ENCODE measurements at places on chromosomes 13 and 19. TPM values are rescaled to one million over a fixed set of nuclear protein-coding genes. Genes with fewer than 3 reads are reported as not detected.

GRCh38 chr13:52933547-52934210 lies 85.2 kb upstream of the PCDH8 start:
- DNase-seq = no peak

Gene ZNF134
- polyA plus RNA-seq = 7.1 TPM

DNA sequence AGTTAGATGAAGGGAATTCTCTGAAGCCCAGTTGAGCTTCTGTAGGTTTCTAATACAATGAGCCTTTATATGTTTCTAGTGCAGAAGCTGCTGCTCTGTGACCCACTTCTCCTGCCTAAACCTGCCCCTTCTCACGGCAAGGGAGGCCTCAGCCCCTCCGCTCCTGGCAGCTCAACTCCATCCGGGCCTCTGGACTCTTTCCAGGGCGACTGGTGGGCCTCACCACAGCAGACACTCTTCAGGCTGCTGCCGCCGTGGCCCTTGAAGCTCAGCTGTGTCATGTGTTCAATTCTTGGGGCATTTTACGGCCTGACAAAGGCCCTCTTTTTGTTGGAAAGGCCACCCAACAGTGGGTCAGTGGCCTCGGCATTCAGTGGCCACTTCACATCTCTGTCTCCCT lies 10.0 kb upstream of the C19orf33 start:
- DNase-seq = no peak

GRCh38 chr19:14475251-14476073 lies at the start of gene PTGER1:
PTGER1 (minus strand) TSS chr19:14475354; CDS start chr19:14474320, 1,034 bp downstream.
- DNase-seq = peak; percentile 61

Gene LPAR6
- 8.1 TPM for polyA plus RNA-seq

DNA sequence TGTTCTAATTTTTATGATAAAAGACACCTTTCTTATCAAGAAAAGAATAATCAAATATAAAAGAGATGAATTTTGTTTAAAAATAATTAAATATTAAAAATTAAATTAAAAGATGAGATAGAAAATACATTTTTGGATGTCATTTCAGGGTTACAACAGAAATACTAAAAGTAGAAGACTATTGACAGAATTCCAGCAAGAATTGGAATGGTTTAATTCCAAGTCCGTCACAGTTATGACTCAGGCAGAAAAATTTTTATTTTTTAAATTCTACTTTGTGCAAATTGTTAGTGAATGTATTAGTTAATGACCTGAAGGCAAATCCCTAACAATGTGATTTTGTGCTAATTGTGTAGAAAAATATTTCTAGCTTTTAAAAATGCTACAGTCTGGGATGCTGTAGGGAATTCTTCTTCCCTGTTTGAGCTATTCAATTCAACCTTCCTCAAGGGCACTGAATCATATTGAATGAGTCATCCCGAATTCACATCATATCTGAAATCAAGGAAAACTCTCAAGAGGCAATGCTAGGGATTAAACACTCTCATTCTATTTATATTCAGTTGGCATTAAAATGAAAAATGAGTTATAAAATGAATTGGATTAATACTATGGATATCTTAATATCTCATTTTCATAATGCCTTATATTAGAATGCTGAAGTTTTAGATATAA lies 633.5 kb upstream of the ATXN8OS start:
- no peak for DNase-seq

Gene LAIR2
- polyA plus RNA-seq = not detected

DNA sequence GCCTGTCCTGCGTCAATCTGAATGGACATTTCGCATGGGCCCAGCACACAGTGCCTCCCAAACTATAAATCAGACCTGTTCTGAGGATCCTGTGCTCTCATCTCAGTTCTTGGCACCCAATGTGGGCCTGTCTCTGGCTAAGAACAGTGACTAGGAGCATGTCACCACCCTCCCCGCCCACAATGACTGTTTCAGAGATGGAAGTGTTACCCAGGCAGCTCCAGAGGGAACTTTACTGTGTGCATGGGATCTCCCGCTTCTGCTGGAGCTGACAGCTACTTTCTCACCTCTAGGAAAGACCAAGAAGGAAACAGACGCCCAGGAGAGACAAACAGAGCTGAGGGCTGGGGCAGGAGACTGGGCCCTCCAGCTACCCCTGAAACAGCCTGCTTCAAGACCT lies 45.0 kb downstream of the KCTD15 start:
- no peak for DNase-seq

DNA sequence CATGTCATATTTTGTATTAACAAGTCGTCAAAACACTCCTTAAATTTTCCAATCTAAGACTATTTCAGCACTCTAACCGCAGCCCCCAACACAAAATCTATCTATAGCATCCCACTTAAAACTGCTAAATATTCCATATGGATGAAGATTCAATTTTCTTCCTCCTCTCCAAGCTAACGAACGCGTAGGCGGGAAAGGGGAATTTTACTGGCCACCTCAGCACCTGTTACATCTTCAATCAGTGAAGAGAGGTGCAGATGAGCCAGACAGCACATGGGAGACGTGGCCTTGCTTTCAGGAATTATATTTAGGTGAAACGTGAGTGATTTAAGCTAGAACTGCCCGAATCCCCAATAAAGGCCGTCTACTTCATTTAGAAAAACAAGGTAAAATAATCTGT lies 1.1 kb downstream of the RBM26 start:
- no peak for DNase-seq

Gene ITGBL1
- polyA plus RNA-seq = 1.6 TPM

GRCh38 chr19:53182202-53182601 lies 11.0 kb downstream of the ZNF665 start:
- no peak for DNase-seq

GRCh38 chr13:20362484-20363041 lies 130.4 kb upstream of the GJB6 start:
- DNase-seq = no peak

GRCh38 chr13:37741536-37741935 lies 128.0 kb downstream of the TRPC4 start:
- no peak for DNase-seq

Gene KLK15
- 0.07 TPM for polyA plus RNA-seq

DNA sequence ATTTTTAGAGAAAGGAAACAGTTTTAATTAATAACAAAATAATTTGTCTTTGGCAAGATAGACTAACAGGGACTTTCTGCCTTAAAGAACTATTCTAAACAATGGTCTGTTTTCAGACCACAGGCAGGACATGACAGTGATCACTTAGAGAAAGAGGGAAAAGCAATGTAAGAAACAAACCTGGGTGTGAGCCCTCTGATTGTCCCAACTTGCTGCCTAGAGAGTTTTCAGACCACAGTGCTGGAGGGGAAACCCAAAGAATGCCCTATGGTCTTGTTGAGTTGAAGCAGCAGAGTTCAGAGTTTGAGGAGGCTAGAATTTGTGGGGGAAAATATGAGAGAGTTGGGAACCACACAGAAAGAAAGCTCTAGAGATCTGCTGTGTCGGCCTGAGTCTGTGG lies 38.1 kb downstream of the DGKH start:
- DNase-seq = no peak

DNA sequence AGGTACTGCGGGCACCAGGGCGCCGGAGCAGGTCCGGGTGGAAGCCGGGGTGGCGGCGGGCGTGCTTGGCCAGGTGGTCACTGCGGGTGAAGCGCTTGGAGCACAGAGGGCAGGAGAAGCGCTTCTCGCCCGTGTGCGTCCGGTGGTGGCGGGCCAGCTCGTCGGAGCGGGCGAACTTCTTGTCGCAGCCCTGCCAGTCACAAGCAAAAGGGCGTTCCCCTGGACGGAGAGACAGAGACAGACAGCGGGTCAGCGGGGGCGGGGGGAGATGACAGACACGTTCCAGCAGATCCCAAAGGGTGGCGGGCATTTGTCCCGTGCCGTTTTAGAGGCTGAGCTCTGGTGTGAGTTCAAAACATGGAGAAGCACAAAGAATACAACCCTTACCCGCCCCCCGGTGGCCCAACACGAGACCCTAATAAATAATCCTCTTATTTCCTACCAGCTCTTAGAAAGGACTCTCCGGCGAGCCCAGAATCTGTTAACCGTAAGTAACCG lies 6.3 kb upstream of the REXO1 start:
- peak; percentile 77 for DNase-seq

DNA sequence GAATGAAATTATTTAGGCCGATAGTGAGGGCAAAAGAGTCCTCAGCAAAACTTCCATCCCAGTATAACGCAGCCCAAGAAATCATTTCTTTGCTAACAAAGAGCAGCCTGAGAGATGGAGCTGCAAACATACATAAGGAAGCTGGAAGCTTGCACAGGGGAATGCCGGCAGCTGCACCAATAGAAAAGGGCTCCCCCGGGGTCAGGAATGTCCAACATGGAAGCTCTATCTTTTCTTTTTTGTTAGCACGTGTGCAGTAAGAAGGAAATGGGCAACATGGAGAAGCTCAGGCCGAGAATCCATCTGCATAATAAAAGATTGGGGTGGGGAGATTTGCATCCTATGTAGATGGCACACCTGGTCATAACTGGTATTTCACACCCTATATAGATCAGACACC lies 1363.5 kb upstream of the PCDH20 start:
- DNase-seq = no peak

Gene FOSB
- polyA plus RNA-seq = 21.6 TPM

- no peak for DNase-seq
These were observed 55.3 kb downstream of the PTPRS start for GRCh38 chr19:5285311-5285710.

Gene COMP
- 0.49 TPM for polyA plus RNA-seq

GRCh38 chr19:19170873-19171672 lies 1.0 kb upstream of the MEF2B start:
- DNase-seq = no peak
